Epithelial cell of prostate (primary cell): ENCODE measurements at places on chromosomes 4 and X.

- no peak for DNase-seq
Observed at GRCh38 chrX:36314303-36314702, 394.8 kb downstream of the CFAP47 start.

- no peak for DNase-seq
Observed at GRCh38 chrX:29269390-29269789, 682.1 kb downstream of the IL1RAPL1 start.

- DNase-seq: no peak
Observed at GRCh38 chr4:10762561-10762960, 78.0 kb upstream of the CLNK start.

- no peak for DNase-seq
Observed at GRCh38 chrX:119706616-119707015, 13.6 kb upstream of the SEPTIN6 start.

DNA sequence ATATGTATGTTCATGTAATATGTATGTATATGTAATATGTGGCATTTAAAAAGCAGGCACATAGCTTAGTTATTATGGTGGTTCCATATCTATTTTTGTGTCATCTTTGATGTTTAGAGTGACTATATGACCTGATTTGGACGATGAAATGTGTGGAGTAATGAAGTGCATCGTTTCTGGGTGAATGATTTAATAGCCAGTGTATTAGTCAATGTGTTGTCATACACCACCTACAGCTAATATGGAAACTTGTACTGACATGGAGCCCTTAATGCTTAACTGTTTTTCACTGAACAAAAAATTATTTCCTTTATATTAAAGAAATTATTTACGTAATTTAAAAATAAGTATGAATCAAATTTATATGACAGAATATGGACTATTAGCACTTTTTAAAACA lies 292.3 kb upstream of the FSTL5 start:
- peak; percentile 14 for DNase-seq

DNA sequence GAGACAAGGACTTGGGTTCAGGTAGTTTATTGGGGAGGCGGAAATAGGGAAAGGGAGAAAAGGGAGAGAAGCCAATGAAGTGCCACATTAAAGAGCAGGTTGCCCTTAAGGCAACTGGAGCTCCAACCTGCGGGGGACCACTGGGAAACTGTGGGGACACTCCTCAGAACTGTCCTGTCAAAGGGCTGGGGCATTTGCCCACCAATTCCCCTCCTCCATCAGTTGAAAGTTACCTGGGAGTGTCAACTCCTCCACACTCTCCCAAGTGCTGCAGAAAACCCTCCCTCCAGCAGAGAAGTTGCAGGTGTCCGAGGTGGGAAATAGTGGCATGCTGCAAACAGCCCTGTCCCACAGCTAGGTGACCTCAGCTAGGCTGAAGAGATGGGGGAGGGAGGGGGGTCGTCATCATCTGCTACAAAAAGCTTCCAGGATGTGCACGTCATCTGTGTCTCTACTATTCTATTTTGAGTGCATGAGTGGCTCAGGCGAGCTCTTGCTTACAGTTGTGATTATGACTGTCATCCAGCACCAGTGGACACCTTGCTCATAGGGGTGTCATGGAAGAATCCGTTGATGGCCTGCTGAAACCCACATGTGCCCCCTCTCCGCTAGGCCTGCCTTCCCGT lies 41.5 kb upstream of the XPNPEP2 start:
- no peak for DNase-seq

DNA sequence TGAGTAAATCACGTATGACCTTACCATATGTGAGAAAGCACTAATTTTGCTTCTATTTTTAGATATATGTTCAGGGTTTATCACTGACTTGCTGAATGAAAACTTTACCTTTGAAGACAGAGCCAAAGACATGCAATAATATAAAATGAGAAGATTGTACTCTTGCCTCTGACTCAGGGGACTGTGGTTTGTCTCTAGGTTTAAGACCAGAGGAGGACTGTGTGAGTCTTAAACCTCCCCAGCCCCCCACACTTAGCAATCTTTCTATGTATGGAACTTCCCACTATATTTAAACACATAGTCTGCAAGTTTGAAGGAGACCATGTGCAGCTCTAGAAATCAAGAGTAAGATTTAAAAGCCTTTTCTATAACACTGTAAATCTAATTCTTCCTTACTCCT lies 368.7 kb upstream of the FAM241A start:
- DNase-seq: no peak

- DNase-seq: no peak
Observed at GRCh38 chr4:105344141-105344540, 129.7 kb downstream of the PPA2 start.

- no peak for DNase-seq
Observed at GRCh38 chrX:72003811-72004750, 93.4 kb downstream of the NHSL2 start.

DNA sequence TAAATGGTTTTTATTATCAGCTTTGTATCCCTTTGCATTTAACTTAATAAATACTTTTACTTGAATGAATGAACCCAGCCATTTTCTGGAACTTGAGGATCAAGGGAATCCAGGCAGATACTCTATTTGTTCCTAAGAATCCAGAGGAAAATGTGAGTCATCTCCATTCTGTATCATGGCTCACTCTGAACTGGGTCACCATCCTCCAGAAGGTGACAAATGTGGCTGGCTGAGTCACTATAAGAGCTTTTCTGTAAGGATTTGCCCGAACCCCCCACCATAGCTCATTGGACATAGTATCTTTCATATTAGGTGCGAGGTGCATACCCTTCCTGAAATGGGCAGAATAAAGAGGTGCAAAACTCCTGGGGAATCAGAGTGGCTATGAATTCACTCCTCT lies 25.8 kb downstream of the RTL9 start:
- no peak for DNase-seq

GRCh38 chr4:128668566-128668965 lies 140.9 kb upstream of the JADE1 start:
- no peak for DNase-seq

GRCh38 chrX:153779891-153780677 lies 757 bp upstream of the SRPK3 start:
- DNase-seq: no peak

DNA sequence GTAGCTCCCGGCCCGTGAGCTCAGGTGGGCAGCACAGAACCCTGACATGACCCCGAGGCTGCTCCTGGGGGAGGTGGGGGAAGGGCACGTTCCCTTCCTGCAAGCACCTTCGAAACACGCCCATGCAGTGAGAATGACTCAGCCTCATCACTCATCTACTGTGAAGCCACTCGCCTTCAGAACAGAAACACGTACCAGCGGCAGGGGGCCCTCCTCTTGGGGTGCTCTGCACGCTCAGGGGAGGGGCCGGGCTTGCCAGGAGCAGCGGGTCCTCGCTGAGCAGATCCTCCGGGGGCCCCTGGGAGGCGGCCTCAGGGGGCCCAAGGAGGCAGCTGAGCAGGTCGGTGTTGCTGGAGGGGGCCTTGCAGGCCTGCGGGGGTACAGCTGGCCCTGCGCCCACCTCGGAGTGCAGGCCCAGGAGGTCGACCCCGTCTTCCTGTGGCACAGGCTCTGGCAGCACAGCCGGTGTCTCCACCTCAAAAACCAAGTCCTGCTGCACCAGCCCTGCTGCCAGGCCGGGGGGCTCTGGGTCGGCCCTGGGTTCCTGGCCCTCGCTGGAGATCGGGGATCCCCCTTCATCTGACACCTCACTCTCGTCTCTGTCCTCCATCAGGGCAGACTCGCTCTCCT lies 40.9 kb upstream of the CPLX1 start:
- DNase-seq: peak; percentile 5

DNA sequence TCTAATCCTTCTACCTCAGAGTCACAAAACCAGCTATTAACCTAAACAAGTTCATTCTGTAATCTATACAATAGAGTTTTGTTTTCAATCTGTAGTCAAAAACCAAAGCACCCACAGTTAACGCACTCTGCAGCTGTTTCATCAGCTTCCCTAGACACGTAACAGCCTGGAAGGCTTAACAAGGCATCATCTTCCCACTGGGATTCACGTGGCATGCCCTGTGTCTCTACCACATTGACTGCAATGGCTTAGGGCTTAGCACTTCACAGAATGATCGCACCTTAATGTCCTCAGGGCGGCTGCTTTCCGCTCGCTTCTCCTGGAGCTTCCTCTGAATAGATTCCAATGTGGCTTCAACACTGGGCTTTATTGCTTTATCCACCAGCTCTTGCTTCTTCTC lies 49.7 kb upstream of the NAP1L5 start:
- DNase-seq: no peak

- no peak for DNase-seq
Observed at GRCh38 chr4:123284168-123284567, 112.4 kb upstream of the SPRY1 start.

GRCh38 chrX:57137501-57137900 lies 304 bp upstream of the SPIN2A start:
- DNase-seq: no peak

- DNase-seq: peak; percentile 60
Observed at GRCh38 chr4:74624351-74625151, 169.8 kb downstream of the BTC start.

DNA sequence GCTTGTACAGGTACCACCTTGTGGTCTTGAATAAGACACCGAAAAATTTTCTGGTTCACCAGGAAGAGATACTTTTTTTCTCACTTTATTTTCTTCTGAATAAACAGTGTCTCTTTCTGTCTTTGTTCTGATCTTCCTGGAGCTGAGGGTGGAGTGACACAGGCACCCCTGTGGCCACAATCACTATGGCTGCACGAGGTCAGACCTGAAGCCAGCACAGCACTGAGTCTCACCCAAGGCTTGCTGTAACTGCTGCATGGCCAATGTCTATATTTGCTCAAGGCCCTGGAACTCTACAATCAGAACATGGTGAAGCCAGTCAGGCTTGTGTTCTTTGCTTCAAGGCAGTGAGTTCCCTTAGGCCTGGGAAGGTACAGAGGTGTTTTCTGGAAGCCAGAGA lies 87.2 kb downstream of the GPR174 start:
- no peak for DNase-seq

GRCh38 chrX:136666088-136666487 lies 18.1 kb downstream of the CD40LG start:
- no peak for DNase-seq

GRCh38 chr4:70269674-70270073 lies 27.3 kb downstream of the CSN3 start:
- no peak for DNase-seq

DNA sequence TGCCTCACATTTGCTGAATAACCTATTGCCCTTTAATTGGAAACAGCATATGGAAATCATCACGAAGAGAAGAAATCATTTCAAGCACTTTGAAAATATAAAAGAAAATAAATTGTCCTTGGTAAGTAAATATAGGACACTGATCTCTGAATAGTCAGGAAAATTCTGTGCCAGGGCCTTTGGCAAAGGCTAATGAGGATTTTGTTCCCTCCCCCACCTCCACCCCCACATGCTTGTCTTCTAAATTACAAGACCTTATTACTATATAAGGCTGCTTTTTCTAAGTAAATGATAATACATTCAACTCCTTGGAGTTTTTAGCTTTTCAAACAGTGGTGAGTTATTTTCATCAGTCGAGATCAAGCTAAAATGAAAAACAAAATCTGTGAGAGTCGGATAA lies 15.8 kb downstream of the SYNPO2 start:
- DNase-seq: no peak

DNA sequence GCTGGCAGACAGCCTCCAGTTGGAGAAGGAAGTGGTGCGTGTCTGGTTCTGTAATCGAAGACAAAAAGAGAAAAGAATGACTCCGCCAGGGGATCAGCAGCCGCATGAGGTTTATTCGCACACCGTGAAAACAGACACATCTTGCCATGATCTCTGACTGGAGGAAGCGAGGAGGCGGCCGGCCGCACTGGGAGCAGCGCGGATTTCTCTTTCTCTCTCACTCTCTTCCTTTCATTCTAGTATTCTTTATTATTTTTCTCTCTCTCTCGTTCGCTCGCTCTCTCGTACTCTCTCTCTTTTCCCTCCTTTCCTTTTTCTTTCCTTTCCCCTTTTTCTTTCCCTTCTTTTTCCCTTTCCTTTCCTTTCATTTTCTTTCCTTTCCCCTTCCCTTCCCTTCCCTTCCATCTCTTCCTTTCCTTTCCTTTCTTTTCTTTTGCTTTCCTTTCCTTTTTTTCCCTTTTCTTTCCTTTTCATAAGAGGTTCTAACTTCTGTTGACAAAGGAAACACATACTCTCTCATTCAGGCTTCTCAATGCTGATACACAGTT lies 1.2 kb downstream of the POU3F4 start:
- DNase-seq: no peak

DNA sequence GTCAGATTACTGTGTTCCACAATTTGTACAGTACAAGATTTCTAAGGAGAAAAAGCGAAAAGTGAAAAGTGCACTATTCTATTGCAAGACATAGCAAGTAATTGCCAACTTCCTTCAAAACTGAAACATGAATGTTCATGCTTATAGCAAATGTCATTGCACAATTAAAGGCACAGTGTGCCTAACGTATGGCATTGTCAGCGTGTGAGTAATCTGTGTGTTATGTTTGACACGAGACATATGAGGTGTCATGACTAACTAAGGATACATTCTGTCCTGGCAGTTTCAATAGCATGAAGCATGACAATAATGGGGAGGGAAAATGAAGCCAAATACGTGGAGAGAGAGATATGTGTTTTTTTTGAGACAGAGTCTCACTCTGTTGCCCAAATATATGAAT lies 33.6 kb upstream of the TBC1D9 start:
- peak; percentile 85 for DNase-seq

DNA sequence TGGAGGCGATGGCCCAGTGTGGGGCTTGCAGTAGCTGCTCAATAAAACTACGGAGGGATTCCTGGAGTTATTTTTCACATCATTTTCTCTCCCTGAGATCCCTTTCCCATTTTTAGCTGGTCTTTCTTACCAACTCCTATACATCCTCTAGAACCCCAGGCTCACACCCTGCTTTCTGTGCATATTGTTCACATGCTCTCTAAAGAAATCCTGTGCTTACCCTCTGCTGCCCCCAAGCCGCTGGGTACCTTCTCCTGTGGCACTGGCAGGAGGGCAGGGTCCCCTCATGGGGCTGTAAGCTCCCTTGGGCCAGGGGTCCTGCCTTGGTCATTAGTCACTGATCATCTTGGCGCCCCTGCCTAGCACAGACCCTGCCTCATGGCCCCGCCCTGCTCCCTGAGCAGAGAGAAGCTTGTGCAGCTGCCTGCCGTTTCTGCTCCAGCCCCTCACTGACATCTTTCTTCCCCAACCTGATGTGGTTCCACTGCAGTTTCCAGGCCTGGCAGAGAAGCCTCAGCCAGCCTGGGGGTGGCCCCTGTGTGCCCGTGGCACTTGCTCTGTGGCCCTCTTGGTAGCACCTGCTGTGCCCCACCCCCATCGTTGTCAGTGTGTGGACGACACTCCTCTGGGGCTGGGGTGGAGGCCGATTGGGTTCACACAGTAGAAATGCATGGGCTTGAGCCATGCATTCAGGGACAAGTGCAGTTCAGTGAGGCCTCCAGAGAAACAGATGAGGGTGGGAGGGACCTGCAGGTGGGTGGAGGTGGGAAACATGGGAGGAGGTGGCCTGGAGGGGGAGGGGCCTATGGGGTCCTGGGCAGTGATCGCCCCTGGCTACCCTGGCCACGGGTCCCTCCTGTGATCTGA lies 69.5 kb downstream of the WFS1 start:
- no peak for DNase-seq

GRCh38 chr4:152735396-152735859 lies 44.1 kb downstream of the TIGD4 start:
- DNase-seq: no peak

GRCh38 chrX:132748909-132749308 lies 209.5 kb downstream of the HS6ST2 start:
- DNase-seq: no peak
